ENCODE measurements at places on chromosomes 11 and 22.
A peak's percentile ranks its signal among the peaks of the same experiment; 100 is the strongest.

DNA sequence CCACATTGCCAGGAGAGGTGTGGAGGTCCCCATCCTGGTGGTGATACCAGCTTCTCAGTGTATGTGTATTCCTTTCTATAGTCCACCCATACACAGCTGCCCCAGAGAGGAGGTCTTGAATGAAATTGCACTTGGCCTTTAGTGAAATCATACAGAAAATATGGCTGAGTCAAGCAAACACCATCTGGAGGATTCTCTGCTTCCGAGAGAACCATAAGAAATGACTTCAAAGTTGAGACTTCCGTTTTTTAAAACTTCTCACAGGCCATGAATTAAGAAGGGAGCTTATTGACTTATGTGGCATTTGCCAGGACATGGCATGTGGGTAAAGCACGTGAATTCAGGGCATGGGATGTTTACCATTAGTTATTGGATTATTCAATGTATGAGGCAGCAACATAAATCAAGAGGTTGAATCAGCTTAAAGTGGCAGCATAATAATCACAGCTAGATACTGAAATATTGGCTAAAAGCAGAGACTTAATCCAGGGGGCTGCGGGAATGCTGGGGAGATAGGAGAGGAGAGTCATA is 119.1 kb upstream of the MTNR1B start:
- peak; percentile 21 for DNase-seq

- DNase-seq, result no peak
Observed at GRCh38 chr11:42524534-42525227, 787.1 kb upstream of the API5 start.

- no peak for DNase-seq
Observed at GRCh38 chr22:40031766-40032470, 37.2 kb downstream of the FAM83F start.

- no peak for DNase-seq
Observed at GRCh38 chr11:76241243-76242000, 35.1 kb upstream of the WNT11 start.

- DNase-seq, result peak; percentile 96
Observed at GRCh38 chr11:12287009-12287373, 90.4 kb upstream of the PARVA start.

- DNase-seq, result peak; percentile 68
Observed at GRCh38 chr11:65498042-65498726, 661 bp upstream of the MALAT1 start.
